T-helper 17 cell (primary cell): ENCODE measurements at places on chromosomes 7 and 10.

- H3K36me3 ChIP-seq: no peaks in the 10 kb centered on the region
- H3K4me3 ChIP-seq: no peak overlapping the region
- no peak overlapping the region for H3K27ac ChIP-seq
- no peaks in the 10 kb centered on the region for H3K4me1 ChIP-seq
- DNase-seq: no peak
Observed at GRCh38 chr10:29957236-29957635, 102.2 kb downstream of the JCAD start.

GRCh38 chr10:129405389-129405788, 61.7 kb upstream of the MGMT start:
- no peak overlapping the region for H3K27ac ChIP-seq
- peaks cover 21% of the 10 kb centered on the region for H3K27me3 ChIP-seq
- DNase-seq: no peak
- H3K4me1 ChIP-seq: no peaks in the 10 kb centered on the region
- no peaks in the 10 kb centered on the region for H3K36me3 ChIP-seq

- no peak overlapping the region for H3K4me3 ChIP-seq
- H3K4me1 ChIP-seq: no peaks in the 10 kb centered on the region
- no peaks in the 10 kb centered on the region for H3K27me3 ChIP-seq
- H3K27ac ChIP-seq: no peak overlapping the region
Observed at GRCh38 chr10:53469383-53469782, 696.8 kb upstream of the MBL2 start.

GRCh38 chr7:101094791-101095375, 9.6 kb downstream of the TRIM56 start:
- H3K27ac ChIP-seq: peak overlapping the region; percentile 53
- no peak for DNase-seq
- H3K36me3 ChIP-seq: peaks cover 4% of the 10 kb centered on the region
- no peaks in the 10 kb centered on the region for H3K27me3 ChIP-seq
- peaks cover 31% of the 10 kb centered on the region for H3K4me1 ChIP-seq

- H3K27ac ChIP-seq: peak overlapping the region; percentile 9
- DNase-seq: no peak
- peaks cover 37% of the 10 kb centered on the region for H3K27me3 ChIP-seq
Observed at GRCh38 chr7:50505553-50506210, 55.5 kb upstream of the FIGNL1 start.

GRCh38 chr10:86062647-86063145, 303.9 kb downstream of the GRID1 start:
- H3K4me3 ChIP-seq: no peak overlapping the region
- H3K27me3 ChIP-seq: peaks cover 40% of the 10 kb centered on the region
- no peak for DNase-seq
- H3K4me1 ChIP-seq: no peaks in the 10 kb centered on the region
- H3K36me3 ChIP-seq: no peaks in the 10 kb centered on the region

DNA sequence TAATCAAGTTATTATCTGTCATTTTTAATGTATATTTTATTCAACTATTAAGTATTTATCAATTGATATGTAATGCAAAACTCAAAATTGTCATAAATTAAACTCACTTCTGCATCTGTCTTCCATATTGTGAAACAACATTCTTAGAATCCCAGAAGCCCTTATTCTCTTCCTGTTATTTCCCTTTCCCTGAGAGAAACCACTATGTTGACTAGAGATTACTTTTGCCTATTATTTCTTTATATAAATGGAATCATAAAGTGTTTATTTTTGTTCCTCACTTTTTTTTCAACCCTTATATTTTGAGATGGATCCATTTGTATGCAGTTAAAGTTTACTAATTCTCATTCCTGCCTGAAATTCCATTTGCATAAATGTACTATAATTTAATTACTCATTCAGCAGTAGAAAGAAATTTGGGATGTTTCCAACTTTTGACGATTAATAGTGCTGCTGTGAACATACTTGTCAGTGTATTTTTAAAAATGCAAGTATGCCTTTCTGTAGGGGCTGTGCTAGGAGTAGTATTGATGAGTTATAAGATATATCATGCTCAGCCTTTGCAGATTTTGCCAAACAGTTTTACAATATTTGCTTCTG, 211.2 kb downstream of the SEMA3D start:
- no peaks in the 10 kb centered on the region for H3K4me1 ChIP-seq
- no peaks in the 10 kb centered on the region for H3K36me3 ChIP-seq
- no peak overlapping the region for H3K4me3 ChIP-seq
- no peak overlapping the region for H3K27ac ChIP-seq
- no peaks in the 10 kb centered on the region for H3K27me3 ChIP-seq

GRCh38 chr7:74332373-74333176, 43.4 kb downstream of the CLIP2 start:
- H3K27ac ChIP-seq: no peak overlapping the region
- DNase-seq: no peak
- H3K4me3 ChIP-seq: no peak overlapping the region

GRCh38 chr10:92239151-92239599, 51.7 kb downstream of the CPEB3 start:
- peaks cover 36% of the 10 kb centered on the region for H3K4me1 ChIP-seq
- no peaks in the 10 kb centered on the region for H3K36me3 ChIP-seq
- DNase-seq: no peak
- peak overlapping the region; percentile 95 for H3K27ac ChIP-seq
- no peaks in the 10 kb centered on the region for H3K27me3 ChIP-seq

- H3K4me1 ChIP-seq: peaks cover 1% of the 10 kb centered on the region
- peaks cover 5% of the 10 kb centered on the region for H3K36me3 ChIP-seq
- H3K4me3 ChIP-seq: no peak overlapping the region
- DNase-seq: no peak
- no peak overlapping the region for H3K27ac ChIP-seq
Observed at GRCh38 chr10:113534423-113534822, 18.4 kb upstream of the HABP2 start.

GRCh38 chr7:157791261-157791660, 454.5 kb downstream of the DNAJB6 start:
- no peaks in the 10 kb centered on the region for H3K4me1 ChIP-seq
- H3K27ac ChIP-seq: no peak overlapping the region
- peaks cover 10% of the 10 kb centered on the region for H3K27me3 ChIP-seq
- H3K4me3 ChIP-seq: no peak overlapping the region

- H3K4me3 ChIP-seq: no peak overlapping the region
- no peak for DNase-seq
- H3K27ac ChIP-seq: no peak overlapping the region
- H3K4me1 ChIP-seq: no peaks in the 10 kb centered on the region
Observed at GRCh38 chr10:62562101-62562500, 187.9 kb downstream of the ZNF365 start.

GRCh38 chr10:15037691-15038090, 6.1 kb upstream of the OLAH start:
- DNase-seq: no peak
- no peaks in the 10 kb centered on the region for H3K27me3 ChIP-seq
- H3K27ac ChIP-seq: no peak overlapping the region
- no peaks in the 10 kb centered on the region for H3K36me3 ChIP-seq
- H3K4me3 ChIP-seq: no peak overlapping the region
- H3K4me1 ChIP-seq: peaks cover 18% of the 10 kb centered on the region

DNA sequence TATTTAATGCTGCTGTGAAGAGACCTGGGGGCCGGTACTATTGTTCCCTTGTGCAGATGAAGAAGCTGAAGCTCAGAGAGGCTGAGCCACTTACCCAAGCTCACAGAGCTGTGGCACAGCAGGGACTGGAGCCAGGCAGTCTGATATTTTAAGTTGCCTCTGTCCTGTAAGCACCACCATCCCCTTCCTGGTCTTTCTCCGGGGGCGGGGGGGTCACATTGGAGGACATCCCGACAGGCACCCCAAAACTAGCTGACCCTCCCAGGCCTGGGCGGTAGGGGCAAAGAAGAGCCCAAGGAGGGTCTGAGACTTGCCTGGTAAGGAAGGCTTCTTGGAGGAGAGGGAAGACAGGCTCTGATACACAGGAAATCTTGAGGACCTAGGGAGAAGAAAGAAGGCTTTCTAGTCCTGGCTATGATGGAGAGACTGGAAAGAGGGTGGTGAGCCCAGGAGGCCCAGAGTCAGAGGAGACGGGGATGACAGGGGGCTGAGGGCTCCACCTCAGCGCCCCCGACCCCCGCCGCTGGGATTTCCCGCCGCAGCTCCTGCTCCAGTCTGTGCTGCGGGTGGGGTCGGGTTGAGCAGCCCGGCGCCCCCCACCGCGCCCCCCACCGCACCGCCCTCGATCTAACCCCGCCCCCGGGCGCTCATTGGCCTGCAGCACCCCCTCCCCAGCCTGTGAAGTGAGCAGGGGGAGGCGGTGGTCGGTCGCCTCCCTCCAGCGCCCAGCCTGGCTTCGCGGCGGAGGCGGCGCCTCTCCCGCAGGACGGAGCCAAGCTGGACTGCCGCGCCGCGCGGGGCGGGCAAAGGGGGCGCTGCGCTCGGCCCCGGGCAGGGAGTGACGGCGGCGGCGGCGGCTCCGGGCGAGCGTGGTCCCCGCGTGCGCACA, at the start of gene ADCYAP1R1:
TSS of gene ADCYAP1R1 (plus strand) at position 711 of the 889 bp plus-strand sequence. CDS start 10,957 bp downstream, outside the sequence.
- peaks cover 2% of the 10 kb centered on the region for H3K4me1 ChIP-seq
- DNase-seq: no peak
- no peaks in the 10 kb centered on the region for H3K36me3 ChIP-seq
- H3K27ac ChIP-seq: no peak within 1 kb of the TSS
- H3K4me3 ChIP-seq: peak within 1 kb of the TSS; percentile 31

GRCh38 chr7:95688931-95689495, 83.3 kb upstream of the DYNC1I1 start:
- H3K4me3 ChIP-seq: no peak overlapping the region
- no peak for DNase-seq
- peaks cover 10% of the 10 kb centered on the region for H3K27me3 ChIP-seq
- H3K4me1 ChIP-seq: peaks cover 4% of the 10 kb centered on the region
- H3K27ac ChIP-seq: no peak overlapping the region

DNA sequence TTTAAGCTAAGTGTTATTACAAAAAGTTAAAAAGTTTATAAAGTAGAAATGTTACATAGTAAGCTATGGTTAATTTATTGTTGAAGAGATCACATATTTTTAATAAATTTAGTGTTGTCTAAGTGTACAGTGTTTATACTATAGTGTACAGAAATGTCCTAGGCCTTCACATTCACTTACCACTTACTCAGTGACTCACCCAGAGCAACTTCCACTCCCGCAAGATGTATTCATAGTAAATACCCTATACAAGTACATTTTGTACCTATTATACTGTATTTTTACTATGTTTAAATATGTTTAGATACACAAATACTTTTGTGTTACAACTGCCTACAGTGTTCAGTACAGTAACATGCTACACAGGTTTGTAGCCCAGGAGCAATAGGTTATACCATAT, 69.2 kb downstream of the DNAJC1 start:
- peaks cover 5% of the 10 kb centered on the region for H3K36me3 ChIP-seq
- DNase-seq: no peak
- no peak overlapping the region for H3K27ac ChIP-seq
- no peaks in the 10 kb centered on the region for H3K27me3 ChIP-seq
- no peak overlapping the region for H3K4me3 ChIP-seq

GRCh38 chr7:25512061-25512687, 283.9 kb upstream of the NPVF start:
- no peak overlapping the region for H3K27ac ChIP-seq
- no peak for DNase-seq
- no peaks in the 10 kb centered on the region for H3K36me3 ChIP-seq
- no peak overlapping the region for H3K4me3 ChIP-seq

GRCh38 chr7:106518967-106519366, 142.0 kb downstream of the CCDC71L start:
- peaks cover 4% of the 10 kb centered on the region for H3K36me3 ChIP-seq
- H3K4me1 ChIP-seq: peaks cover 5% of the 10 kb centered on the region
- no peak overlapping the region for H3K4me3 ChIP-seq
- DNase-seq: no peak

DNA sequence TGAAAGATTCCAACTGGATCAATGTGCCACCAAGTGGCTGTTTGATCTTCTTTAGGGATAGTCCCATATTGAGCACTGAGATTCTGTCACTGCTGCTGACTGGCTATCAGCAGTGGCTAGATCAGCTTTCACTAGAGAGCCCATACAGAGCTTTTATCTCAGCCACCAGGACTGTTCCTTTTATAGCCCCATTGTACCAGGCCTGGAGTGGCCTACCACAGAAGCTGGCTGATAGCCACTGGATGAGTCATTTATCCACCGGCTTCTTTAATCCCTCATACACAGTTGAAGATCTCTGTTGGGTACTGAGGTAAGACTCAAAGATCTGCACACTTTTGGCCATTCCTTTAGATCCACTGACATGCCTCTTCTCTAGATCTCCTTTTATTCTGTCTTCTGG, 1101.1 kb downstream of the SORCS3 start:
- DNase-seq: no peak
- H3K27ac ChIP-seq: no peak overlapping the region
- no peaks in the 10 kb centered on the region for H3K36me3 ChIP-seq
- H3K4me3 ChIP-seq: no peak overlapping the region

DNA sequence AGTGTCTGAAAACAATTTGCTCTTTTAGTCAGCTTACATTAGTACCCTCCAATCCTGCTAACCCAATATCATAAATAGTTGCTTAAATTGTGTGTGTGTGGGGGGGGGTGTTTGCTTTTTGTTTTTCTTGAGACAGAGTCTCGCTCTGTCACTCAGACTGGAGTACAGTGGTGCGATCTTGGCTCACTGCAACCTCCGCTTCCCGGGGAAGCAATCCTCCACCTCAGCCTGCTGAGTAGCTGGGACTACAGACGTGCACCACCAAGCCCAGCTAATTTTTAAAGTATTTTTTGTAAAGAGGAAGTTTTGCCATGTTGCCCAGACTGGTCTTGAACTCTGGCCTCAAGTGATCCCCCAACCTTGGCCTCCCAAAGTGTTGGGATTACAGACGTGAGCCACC, 73.5 kb upstream of the PDLIM1 start:
- H3K4me1 ChIP-seq: peaks cover 2% of the 10 kb centered on the region
- H3K27ac ChIP-seq: no peak overlapping the region
- H3K4me3 ChIP-seq: no peak overlapping the region
- no peak for DNase-seq
- peaks cover 4% of the 10 kb centered on the region for H3K36me3 ChIP-seq

DNA sequence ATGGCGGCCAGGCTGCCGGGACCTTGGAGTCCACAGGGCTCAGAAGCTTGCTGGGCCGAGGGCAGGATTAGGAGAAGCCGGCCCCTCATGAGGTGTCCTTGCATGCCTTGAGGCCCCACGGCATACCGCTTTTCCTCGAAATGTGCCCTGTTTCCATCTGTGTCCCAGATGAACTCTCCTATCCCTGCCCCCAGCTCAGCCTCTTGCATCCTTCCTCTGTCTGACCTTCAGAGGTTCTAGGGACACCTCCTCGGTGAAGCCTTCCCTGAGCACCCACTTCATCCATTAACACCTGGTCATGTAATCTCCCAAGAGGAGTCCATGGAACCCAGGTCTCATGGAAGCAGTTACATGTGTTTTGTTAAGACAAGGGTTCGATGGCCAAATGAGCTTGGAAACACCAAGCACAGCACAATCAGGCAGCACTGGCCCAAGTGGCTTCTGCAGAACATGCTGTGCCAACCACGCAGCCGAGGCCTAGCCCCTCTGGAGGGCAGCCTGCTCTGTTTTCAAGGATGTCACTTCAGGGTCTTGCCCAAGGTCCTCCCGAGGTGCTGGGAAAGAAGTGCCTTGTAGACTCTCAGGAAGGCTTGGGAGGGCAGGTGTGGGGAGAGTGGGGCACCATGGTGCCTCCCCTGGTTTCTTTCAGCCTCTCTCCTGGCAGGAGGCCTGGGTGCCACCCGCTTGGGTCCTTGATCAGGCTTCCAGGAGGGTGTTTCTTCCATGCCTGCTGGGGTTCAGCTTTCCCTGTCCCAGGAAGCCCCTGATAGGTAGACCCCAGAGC, 124.3 kb downstream of the NEURL1 start:
- no peak overlapping the region for H3K4me3 ChIP-seq
- no peaks in the 10 kb centered on the region for H3K27me3 ChIP-seq
- no peak for DNase-seq
- peaks cover 9% of the 10 kb centered on the region for H3K4me1 ChIP-seq
- H3K36me3 ChIP-seq: peaks cover 4% of the 10 kb centered on the region

GRCh38 chr7:135690566-135690965, 28.3 kb downstream of the STMP1 start:
- H3K27me3 ChIP-seq: no peaks in the 10 kb centered on the region
- H3K4me1 ChIP-seq: peaks cover 2% of the 10 kb centered on the region
- H3K27ac ChIP-seq: no peak overlapping the region
- no peak overlapping the region for H3K4me3 ChIP-seq
- DNase-seq: no peak
- peaks cover 5% of the 10 kb centered on the region for H3K36me3 ChIP-seq
